Stimulated activated CD8-positive, alpha-beta memory T cell treated with anti-CD3 and anti-CD28 coated beads, Interleukin-2, amount 100 ng/mL, for 1 hour (primary cell): ENCODE measurements at places on chromosomes 1 and 21.

DNA sequence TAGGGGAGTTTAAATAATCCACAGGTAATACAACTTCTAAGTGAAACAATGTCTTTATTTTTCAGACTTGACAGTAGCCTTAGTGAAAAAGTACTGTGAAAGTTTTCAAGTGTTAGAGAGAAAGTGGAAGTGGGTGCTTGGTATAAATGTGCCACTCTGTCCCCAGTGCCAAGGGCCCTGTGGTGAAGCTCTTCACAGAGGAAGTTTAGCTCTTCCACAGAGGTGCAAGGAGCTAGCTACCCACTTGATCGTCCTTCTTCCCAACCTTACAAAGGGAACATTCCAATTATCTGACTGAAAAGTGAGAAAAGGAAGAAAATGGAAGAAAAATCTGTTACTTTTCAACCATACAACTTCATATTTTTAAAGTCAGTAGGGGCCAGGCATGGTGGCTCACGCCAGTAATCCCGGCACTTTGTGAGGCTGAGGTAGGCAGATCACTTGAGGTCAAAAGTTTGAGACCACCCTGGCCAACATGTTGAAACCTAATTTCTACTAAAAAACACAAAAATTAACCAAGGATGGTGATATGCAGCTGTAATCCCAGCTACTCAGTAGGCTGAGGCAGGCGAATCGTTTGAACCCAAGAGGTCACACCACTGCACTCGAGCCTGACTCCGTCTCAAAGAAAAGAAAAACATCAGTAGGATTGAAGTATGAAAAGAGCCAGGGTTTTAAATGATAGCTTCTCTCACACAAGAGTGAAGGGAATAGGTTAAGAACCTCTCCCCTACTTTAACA is 41.0 kb upstream of the PTPRC start:
- no peak for DNase-seq

DNA sequence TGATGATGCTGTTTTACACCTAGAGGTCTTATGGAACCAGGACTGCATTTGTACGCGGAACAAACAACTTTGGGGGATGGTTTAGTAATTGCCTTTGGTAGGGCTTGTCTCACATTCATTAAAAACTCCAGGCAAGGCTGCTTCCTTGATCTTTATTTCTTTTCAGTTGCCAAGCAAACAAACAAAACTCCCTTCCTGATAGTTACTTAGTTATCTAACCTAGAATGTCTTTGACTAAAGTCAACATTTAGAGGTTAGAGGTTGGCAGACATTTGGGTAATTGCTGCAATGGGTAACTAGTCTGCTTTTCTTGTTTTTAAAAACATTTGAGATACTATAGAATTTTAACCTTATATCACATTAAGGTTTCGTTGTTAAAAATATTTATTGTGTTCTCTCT is 500.9 kb upstream of the PTBP2 start:
- no peak for DNase-seq

- DNase-seq = peak; percentile 71
Observed at GRCh38 chr1:205287767-205288559, 33.6 kb downstream of the NUAK2 start.

- DNase-seq = no peak
Observed at GRCh38 chr1:39395357-39395831, 96.0 kb upstream of the BMP8A start.

GRCh38 chr1:199010933-199011332 is 372.1 kb downstream of the PTPRC start:
- DNase-seq = no peak

- no peak for DNase-seq
Observed at GRCh38 chr21:44952116-44952928, 12.5 kb downstream of the SLX9 start.

DNA sequence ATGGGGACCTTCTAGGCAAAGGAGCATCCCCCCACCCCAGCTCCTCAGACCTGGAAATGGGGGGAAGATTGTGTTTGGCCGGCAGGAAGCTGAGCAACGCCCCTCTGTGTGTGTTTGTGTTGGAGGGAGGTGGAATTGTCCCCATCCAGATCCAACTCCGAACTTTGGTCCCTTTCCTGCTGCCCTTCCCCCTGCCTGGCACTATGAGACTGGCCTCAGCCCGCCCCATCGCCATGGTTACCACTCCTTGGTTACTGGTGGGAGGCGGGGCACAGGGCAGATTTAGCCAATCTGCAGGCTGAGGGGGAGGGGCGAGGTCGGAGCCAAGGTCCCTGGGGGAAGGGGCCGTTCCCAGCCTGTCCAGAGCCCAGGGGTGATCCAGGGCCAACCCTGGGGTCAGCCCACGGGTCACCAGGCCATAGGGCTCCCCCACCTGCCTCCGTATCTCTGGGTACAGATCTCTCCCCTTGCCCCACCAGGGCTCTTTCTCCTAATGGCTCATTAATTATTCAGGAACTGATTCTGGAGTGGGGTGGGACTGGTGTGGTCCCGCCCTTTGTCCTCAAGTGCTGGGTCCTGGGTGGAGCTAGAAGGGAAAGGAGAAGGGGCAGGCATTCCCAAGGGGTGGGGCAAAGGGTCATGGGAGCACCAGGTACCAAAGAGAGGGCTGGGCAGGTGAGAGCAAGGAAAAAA is 15.2 kb downstream of the PTPRF start:
- DNase-seq = no peak

DNA sequence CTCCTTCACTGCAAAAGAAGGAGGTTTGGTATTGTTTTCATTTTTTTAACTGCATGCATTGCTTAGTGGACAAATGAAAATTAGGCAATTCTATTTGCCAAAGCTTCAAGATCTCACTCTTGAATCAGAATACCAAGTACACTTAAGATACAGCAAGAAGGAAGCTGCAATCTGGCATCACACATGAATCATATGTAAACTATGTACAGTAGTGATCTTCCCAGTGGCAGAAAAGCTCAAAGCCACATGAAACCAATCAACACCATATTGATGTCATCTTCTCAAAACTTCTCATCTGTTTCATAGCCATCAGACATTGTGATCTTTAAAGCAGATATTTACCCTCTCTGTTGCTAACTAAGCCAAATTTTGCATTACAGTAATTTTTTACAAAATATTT is 550.1 kb downstream of the LTN1 start:
- DNase-seq = no peak

GRCh38 chr1:62196086-62196690 is 1.5 kb downstream of the L1TD1 start:
- no peak for DNase-seq

DNA sequence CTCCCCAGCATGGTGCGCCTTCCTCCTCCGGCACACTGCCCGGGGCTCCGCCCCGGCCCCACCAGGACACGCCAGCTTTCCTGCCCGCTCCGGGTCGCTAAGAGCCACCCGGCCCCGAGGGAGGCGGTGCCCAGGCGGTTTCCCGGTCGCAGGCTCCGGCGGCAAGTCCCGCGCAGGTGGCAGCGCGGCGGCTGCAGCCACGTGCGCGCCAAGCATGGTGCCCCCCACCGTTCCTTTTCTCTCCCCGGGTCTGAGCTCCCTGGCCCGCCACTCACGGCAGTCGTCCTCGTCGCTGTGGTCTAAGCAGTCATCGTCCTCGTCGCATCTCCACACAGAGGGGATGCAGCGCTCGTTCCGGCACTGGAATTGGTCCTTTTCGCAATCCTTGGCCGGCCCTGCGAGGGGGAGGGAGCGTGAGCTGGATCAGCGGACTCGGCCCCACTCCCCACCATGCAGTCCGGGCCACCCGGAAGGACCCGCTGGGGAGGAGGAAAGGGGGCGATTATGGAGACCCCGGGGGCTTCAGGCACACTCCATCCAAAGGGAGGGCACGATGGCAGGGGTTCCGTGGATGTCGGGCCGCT is 1.2 kb downstream of the LRP8 start:
- peak; percentile 4 for DNase-seq

- DNase-seq = no peak
Observed at GRCh38 chr1:36554323-36554628, 71.6 kb upstream of the CSF3R start.

- DNase-seq = no peak
Observed at GRCh38 chr1:74729741-74730478, 2.9 kb downstream of the CRYZ start.

- DNase-seq = no peak
Observed at GRCh38 chr1:10934150-10934818, 78.2 kb upstream of the TARDBP start.

DNA sequence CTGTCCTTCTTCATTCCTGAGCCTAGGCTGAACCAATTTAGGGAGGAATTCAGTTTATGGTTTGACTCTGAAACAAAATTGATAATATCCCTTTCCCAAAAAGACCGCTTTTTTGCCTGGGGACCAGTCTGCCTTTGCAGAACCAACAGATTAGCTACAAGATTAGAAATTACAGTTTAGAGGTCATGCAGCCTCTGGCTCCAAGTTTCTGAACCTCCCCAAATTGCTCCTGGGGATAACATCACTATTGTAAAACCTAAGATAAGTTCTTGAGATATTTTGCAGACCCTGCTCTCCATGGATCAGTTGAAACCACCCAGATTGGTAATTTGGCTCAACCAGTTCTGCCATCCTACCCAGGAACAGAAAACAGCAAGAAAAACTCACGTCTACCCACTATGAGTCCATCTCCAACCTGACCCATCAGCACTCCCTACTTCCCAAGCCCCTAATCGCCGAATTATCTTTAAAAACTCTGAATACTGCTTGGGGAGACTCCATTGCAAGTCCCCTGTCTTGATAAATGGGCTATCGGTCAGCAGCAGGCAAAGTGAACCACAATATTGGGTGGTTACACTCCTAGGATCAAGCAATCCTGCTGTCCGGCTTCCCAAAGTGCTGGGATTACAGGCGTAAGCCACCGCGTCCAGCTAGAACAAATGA is 605 bp upstream of the RABGGTB start:
- no peak for DNase-seq

DNA sequence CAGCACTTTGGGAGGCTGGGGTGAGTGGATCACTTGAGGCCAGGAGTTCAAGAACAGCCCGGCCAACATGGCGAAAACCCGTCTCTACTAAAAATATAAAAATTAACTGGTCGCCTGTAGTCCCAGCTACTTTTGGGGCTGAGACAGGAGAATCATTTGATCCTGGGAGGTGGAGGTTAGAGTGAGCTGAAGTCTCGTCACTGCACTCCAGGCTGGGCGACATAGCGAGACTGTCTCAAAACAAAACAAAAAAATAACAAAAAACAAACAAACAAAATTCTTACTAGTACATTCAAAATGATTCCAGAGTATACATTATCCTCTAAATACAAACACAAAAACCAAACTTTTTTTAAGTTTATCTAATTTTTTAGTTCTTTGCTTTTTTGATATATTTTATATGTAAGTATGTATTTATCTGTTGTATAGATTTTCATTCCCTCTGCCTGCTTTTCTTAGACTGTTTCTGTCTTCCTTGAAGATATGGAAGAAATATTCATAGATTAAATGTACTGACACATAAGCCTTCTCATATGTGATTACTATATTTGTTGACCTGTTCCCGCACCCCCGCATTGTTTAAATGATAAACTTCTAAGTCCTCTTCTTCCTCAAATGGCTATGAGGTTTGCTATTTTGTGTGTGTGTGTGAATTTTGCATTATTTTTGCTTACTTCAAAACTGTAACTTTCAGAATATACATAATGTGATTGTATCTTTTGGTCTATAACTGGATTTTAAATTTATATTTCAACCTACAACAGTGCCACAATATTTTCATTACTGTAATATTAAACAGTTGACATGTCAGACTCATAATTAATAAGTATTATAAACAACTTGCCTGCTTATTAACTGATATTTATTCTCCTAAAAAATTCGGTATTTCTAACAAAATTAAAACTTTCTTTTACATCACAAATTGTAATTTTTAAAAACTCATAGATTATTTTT is 1674.1 kb upstream of the B3GALT2 start:
- no peak for DNase-seq

GRCh38 chr1:162530307-162530987 is 31.1 kb upstream of the UAP1 start:
- no peak for DNase-seq

GRCh38 chr1:175968486-175969172 is 225.2 kb upstream of the TNR start:
- no peak for DNase-seq

- DNase-seq = no peak
Observed at GRCh38 chr1:19559641-19560040, 74.3 kb upstream of the CAPZB start.

DNA sequence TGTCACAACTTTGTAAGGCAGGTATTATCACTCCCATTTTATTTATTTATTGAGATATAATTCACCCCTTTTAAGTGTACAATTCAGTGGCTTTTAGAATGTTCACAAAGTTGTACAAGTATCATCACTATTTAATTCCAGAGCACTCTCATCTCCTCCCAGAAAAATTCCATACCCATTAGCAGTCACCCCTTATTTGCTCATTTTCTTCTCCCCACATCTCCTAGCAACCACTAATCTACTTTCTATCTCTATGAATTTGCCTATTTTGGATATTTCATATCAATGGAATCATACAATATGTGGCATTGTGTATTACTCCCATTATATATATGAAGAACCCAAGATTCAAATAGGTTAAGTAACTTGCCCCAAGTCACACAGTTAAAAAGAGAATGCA is 7.0 kb downstream of the DSTYK start:
- DNase-seq = no peak

- no peak for DNase-seq
Observed at GRCh38 chr1:62180639-62181038, 14.0 kb upstream of the L1TD1 start.

- DNase-seq = no peak
Observed at GRCh38 chr1:9551984-9552383, 12.7 kb downstream of the SLC25A33 start.

DNA sequence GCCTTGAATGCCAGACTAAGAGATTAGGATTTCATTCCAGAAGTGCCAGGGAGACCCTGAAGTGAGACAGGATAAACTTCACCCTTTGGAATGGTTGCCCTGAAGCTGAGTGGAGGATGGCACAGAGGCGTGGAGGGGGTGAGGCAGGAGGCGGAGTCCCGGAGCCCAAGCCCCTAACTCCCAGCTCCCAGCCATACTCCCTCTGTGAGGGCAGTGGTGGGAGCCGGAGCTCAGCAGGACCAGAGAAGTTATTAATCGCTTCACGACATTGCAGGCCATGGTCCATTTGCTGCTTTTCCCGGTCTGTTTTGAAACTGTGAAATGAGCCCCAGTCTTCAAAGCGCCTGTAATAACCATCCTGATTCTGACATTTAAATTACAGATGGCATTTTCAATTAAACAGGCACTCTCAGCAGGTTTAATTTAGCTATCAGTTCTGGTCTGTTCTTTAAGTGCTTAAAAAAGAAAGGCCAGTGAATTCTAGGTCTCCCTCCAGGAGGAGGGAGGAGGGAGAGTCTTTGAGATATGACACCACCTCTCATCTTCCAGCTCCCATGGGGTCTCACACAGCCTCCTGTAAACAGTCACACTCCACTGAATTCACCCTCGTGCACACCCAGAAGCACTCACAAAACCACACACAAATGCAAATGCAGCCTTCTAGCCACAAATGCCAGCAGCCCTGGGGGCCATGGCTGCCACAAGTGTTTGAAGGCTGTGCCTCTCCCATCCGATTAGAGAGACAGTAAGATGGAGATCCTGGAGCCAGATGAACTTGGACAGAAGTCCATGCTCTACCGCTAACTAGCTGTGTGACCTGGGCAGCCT is 19.6 kb downstream of the FBXO2 start:
- DNase-seq = no peak
